ENCODE measurements at places on chromosomes 11 and 22. TPM values are rescaled to one million over a fixed set of nuclear protein-coding genes. Genes with fewer than 3 reads are reported as not detected.

DNA sequence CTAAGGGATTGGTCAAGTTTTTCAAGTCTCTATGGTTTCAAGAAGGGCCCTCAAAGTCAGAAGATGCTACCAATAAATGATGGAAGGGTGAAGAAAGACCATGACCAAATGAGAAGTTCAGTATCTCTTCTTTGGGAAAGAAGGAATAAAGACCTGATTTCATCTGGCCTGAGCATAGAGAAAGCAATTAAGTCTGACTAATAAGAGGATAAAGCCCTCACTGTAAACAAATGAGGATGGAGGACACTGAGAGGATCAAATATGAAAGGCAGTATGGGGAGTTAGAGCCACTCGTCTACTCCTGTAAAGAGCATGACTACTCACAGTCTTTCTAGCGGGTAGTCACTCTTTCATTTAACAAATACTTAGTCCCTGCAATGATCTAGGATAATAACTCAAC lies 44.6 kb downstream of the FAM168A start:
- no peak for DNase-seq

- DNase-seq = no peak
Observed at GRCh38 chr11:45752106-45752505, 52.8 kb upstream of the SLC35C1 start.

GRCh38 chr22:40210818-40211217 lies 33.1 kb downstream of the TNRC6B start:
- DNase-seq = no peak

GRCh38 chr22:27336151-27337090 lies 465.1 kb downstream of the MN1 start:
- DNase-seq = no peak

GRCh38 chr11:2290351-2290841 lies 11.3 kb downstream of the C11orf21 start:
- no peak for DNase-seq

- no peak for DNase-seq
Observed at GRCh38 chr11:95299078-95299679, 68.2 kb upstream of the SESN3 start.

- peak; percentile 75 for DNase-seq
Observed at GRCh38 chr11:63871962-63872799, 33.3 kb downstream of the MARK2 start.

DNA sequence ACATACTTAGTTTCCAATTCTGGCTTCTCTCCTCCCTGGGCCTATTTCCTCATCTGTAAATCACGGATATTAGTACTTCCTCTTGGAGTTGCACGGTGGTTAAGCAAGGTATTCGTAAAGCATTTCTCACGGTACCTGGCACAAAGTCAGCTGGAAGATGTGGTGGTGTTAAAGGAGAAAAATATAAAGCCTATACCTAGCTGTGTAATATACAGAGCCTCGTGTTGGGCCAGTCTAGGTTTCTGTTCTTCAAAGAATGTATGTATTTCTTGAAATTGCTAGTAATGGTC lies 47.2 kb downstream of the DBX1 start:
- no peak for DNase-seq

DNA sequence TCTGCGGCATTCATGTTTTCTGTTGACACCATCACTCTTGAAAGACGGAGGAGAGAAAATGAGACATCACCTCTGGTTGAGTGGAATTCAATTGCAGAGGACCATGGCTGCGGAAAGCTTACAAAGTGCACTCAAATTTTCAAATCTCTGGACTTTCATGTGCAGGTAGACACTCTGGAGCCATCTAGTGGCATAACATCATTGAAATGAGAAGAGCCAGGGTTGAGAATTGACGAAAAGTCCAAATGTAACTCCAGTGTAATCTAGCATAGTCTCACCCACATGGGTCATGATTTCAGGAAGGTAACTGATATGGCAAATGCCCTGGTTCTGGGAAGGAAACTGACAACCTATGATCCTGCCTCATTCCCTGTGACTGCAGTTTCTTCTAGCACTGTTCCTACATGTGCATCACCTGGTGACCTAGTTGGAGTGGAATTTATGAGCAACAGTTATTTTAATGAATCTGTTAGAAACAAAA lies 687.8 kb downstream of the KCNA4 start:
- no peak for DNase-seq

GRCh38 chr11:31387379-31387778 lies 17.7 kb downstream of the DNAJC24 start:
- DNase-seq = no peak

DNA sequence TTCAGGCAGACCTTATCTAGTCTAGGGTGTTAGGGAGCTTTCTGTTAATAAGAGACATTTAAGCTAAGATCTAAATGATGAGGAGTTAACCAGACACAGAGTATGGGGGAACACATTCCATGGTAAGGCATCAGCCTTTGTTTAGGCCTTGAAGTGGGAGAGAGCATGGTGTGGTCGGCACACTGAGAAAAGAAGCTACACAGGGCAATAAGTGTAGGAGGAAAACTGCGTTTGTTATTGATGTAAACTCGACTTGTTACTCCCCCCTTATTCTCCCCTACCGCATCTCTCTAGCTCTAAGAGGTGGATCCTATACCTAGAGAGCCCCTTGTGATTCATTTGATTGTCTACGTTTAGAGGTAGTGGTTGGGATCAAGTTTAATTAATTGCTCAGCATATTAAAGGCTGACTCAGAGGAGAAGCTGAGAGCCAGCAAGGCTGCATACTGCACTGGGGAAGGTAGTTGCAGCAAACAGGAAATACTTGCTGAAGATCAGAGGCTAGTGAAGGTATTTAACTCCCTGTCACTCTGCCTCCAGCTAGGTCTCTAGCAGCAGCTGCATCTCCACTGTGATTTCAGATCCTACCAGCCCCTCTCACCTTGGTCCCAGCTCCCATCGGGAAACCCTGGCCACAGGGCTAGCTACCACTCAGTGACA lies 86.8 kb upstream of the TEAD1 start:
- no peak for DNase-seq

GRCh38 chr11:106193956-106194355 lies 116.5 kb downstream of the AASDHPPT start:
- no peak for DNase-seq

DNA sequence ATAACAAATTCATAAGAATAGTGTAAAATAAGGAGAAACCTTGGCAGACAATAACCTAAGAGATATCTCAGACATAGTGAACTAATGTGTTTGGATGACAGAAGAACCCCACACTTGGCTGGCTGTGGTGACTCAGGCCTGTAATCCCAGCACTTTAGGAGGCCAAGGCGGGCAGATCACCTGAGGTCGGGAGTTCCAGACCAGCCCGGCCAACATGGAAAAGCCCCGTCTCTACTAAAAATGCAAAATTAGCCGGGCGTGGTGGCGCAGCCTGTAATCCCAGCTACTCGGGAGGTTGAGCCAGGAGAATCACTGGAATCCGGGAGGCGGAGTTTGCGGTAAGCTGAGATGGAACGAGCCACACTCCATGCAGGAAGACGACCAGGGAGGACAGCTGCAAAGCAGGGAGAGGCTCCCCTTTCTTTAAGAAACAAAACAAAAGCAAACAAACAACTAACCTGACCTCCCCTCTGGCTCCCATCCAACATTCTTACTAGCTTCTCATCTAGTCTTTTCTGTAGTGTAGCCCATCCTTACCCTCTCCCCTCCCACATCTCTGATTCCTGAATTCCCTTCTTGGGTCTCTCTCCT lies 84.2 kb downstream of the ZNF280B start:
- no peak for DNase-seq

DNA sequence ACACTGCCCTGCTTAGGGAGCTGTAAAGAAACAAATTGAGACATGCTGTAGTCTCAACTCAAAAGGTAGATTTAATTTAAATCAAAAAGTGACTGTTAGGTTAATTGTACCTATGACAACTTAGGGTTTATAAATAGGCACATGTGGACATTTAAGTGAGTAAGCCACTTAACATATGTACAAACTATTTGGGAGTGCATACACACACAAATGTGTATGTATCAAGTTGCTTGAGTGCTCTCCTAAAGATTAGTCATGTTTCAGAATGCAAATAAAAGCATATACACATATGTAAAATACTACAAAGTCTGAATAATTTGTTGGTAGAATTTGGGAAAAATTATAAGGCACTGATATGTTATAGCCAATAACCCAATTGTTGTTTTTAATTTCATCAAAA lies 1435.7 kb downstream of the LRRC4C start:
- DNase-seq = no peak

DNA sequence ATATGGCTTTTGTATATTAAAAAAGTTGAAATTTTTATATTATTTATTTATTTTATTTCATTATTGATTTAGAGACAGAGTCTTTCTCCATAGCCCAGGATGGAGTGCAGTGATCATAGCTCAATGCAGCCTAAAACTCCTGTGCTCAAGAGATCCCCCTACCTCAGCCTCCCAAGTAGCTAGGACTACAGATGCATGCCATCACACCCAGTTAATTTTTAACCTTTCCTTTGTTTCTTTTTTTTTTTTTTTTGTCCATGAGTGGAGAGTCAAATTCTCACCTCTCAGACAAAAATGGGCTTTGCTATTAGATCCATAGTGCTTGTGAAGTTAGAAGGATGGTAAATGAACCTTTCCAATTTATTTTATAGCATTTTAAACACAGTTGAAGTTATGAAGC lies 182.5 kb downstream of the SOX6 start:
- no peak for DNase-seq

- no peak for DNase-seq
Observed at GRCh38 chr22:44623771-44624510, 78.1 kb upstream of the PRR5 start.

GRCh38 chr11:35855671-35856070 lies 88.2 kb upstream of the LDLRAD3 start:
- DNase-seq = no peak

- no peak for DNase-seq
Observed at GRCh38 chr11:113172382-113172951, 141.9 kb upstream of the TTC12 start.

DNA sequence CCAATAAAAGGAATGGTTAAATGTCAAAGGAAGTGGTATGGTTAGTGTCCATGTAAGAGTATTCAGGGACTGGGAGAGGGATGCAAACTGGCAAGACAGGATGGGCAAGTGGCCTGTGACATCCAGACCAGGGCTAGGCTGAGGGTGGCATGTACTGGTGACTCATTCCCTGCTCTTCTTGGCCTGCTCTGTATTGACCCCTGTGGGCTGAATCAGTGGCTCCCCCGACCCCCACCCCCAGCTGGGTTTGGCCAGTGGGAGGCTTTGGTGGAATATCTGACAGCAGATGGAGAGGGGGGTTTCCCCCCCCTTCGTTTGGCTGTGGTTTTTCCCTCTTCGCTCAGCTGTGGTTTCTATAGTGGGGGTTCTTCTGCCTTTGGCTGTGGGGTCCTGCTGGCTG lies 87.7 kb downstream of the CSNK2A3 start:
- no peak for DNase-seq

DNA sequence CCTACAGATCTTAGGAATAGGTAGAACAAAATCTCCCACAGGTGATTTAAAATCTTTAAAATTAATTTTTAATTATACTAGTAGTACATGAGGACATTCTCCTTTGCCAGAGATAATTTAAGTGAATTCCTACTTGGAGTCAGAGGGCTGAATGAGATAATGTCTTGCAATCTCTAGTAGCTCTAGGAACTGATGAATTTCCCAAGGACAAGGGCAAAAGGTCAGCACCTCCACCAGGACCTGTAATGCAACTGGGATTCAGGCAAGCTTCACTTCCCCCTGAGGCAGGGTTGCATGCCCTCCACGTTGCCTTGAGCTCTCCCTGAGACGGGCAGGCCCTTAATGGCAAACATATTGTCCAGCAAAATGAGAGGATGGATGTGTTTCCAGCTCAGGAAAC lies 330.3 kb upstream of the PITPNB start:
- DNase-seq = no peak

DNA sequence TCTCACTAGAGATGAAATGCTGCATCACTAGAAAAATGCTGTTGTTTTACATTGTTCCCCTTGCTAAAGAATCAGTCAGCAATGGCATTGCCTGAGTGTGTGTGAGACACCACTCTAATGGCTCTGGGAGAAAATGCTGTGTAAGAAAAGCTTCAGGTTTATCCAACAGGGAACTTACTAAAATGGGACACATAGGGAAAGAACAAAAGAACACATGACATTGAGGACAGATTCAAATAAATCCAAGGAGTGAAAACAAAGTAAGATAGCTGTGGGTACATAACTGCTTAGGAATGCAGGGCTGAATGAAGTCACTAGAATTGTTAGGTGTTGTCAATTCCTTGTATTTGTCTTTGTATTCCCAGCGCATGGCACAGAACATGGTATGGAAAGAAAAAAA lies 24.2 kb downstream of the BLID start:
- no peak for DNase-seq

GRCh38 chr22:40534379-40535188 lies 101.9 kb downstream of the MRTFA start:
- DNase-seq = no peak

DNA sequence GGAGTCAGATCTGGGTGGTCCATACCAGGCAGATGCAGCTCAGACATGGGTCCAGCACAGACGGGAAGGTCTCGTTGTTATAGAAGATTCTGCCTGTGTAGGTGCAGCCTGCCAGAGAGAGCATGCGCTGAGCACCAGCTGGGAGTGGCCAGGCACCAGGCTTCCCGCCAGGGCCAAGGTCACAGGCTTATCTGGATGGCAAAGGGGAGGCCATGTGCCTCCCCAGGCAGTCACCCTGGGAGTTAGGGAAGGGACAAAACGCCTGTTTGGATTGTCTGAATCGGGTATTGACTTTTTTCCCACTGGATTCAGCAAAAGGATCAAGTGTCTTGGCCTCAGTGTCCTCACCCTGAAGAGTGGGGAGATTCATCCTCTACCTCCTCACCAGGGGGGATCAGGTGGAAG lies 26.5 kb downstream of the PGA5 start:
- no peak for DNase-seq

DNA sequence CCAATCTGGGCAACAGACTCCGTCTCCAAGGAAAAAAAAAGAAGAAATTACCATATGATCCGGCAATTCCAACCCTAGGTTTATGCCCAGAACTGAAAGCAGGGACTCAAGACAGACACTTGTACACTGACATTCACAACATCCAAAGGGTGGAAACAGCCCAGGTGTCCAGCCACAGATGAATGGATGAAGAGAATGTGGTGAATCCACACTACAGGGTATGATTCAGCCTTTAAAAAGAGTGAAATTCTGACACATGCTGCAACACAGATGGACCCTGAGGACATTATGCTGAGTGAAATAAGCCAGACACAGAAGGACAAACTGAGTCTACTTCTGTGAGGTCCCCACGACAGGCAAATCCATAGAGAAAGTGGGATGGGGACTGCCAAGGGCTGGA lies 43.9 kb downstream of the SGSM3 start:
- DNase-seq = no peak

Gene PRRG4
- 0.33 TPM for total RNA-seq

Gene LMO2
- total RNA-seq = 8.4 TPM

Gene JAML
- 2.9 TPM for total RNA-seq

Gene OR4D5
- total RNA-seq = not detected

Gene OR2AT4
- total RNA-seq = not detected

Gene B3GAT3
- total RNA-seq = 13.2 TPM

Gene OSM
- total RNA-seq = not detected

Gene CENPM
- total RNA-seq = 0.47 TPM

Gene SYT12
- total RNA-seq = 0.05 TPM

Gene TFIP11
- 25.7 TPM for total RNA-seq

Gene MISFA
- 10.7 TPM for total RNA-seq

Gene TRIM29
- total RNA-seq = not detected

All from left ventricle myocardium inferior (tissue), 1 donor.